Activated T-cell treated with anti-CD3 and anti-CD28 coated beads for 4 hours (primary cell): ENCODE measurements at places on chromosomes 7 and 10.

GRCh38 chr10:129832573-129833467 is 131.3 kb downstream of the EBF3 start:
- DNase-seq = no peak

DNA sequence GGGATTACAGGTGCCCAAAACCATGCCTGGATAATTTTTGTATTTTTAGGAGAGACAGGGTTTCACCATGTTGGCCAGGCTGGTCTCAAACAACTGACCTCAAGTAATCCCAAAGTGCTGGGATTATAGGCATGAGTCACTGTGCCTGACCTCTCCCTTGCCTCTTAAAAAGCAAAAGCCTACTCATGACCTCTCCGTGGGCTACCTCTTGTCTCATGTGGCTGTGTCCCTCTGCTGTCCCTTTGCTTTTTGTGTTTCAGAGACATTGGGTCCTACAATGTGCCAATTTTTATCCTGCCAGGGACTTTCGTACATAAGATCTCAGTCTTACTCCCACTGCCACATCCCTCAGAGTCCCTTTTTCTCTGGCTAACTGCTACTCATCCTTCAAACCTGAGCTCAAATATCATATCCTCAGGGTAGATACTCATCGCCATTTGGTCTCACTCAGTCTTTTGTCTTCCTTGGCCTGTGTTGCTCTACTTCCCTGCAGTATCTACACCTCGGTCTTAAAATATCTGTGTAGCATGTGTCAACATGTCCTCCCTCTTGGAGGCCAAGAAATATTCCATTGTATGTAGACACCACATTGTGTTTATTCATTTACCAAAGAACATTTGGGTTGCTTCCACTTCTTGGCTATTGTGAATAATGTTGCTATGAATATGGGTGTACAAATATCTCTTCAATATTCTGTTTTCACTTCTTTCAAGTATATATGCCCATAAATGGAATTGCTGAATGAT is 465.0 kb upstream of the KLF6 start:
- no peak for DNase-seq

GRCh38 chr7:22542254-22542653 is 42.3 kb upstream of the STEAP1B start:
- DNase-seq = no peak

DNA sequence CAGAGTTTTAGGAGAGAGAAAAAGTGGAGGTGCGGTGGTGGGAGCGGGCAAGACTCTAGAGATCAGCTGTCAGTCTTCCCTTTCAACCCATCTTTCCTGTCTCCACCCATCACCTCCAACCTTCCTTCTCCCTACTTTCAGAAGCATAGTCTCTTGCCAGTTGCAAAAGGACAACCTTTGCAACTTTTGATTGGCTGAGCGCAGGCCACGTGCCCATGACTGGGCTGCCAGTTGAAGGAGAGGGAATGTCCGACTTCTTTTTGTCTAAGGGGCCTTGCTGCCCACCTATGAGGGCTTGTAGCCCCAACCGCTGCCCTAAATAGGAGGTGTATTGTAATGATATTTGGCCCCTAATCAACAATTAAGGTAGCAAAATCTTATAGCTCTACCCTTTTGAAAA is 12.6 kb downstream of the CYP26A1 start:
- no peak for DNase-seq

DNA sequence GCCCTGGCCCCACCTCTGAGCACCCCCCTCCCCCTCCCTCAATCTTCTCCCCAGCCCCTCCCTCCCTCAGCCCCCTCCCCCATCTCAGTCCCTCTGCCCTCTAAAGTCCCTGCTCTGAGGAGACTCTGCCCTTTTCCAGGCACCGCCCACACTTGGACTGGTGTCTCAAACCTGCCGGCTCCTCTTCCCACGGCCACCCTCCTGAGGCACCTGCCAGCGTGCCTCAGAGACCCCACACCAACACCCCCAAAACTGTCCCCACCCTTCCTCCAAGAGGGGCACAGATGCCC is 34.6 kb upstream of the HSPB1 start:
- DNase-seq = no peak

DNA sequence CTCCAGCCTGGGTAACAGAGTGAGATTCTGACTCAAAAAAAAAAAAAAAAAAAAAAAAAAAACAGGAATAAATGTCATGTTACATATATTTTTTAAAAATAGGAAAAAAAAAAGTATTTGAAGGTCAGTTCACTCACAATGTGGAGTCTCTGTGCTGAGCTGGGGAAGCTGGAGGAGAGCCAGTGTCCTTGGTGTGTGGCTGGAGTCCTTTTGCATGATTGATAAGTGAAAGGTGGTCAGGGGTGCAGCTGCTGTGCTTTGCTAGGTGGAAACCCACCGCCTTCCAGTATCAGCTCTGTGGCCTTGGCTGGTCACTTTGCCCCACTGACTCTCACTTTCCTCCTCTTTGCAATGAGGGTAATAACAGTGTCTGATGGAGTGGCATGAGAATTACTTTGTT is 101.9 kb downstream of the VWC2 start:
- no peak for DNase-seq

DNA sequence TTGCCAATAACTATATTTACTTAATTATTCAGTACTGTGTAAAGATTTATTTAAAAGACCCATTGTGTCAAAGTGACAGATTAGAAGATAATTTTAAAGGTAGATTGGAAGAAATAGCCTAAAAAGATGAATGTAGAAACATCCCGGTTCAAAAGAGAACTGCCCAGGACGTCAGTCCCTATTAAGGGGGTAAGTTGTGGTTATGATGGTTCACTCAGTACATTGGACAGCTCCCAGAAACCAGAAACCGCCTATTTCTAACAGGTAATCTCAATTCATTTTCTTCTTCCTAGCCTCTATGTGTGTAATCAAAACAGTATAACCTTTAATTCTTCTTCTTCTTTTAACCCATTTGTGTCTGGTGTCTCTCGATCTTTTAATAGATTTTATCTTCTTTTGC is 1.5 kb upstream of the FERD3L start:
- no peak for DNase-seq

DNA sequence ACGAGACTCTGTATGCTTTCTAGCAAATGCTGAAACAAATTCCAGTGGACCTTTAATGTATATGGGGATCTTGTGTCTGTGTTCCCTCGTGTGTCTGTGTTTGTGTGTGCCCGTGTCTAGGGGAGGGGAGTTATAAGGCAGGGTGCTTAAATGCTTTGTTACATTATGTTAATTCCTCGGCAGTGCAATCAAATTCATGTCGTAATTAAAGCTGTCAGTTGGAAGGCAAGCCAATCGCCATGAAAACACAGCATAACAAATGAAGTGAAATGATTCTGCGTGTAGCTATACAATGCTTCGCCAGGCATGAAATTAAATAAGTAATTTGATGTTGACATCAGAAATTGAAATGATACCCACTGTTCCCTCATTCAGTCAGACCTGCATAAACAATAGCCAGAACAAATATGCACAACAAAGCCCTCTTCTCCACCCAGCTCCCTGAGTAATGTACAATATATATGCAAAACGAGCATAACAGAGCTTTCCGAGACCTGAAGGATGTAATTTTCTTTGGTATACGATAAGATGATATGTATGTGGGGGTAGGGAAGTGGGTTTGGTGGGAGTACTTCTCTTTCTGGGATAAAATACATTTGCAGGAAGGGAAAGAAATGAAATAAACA is 534.1 kb downstream of the AUTS2 start:
- no peak for DNase-seq

- DNase-seq = no peak
Measured at GRCh38 chr10:67257018-67257417, 331.2 kb downstream of the LRRTM3 start.

DNA sequence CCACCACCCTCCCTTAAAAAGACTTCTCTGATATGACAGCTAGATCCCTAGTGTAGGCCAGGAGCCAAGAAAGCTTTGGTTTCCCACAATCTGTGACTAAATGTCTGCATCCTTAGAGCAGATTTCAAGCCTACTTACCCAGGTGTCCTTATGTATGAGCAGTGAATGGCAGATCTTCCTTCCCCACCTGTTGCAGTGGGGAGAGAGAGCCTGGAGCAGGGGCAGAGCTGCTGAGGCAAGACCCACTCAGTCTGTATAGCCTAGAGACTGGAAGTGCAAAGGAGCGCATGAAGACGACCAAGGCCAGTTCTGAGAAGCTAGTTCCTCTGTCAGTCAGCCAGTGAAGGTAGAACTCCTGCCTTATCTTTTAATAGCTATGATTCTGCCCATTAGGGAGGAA is 180.1 kb downstream of the GRM3 start:
- DNase-seq = no peak

DNA sequence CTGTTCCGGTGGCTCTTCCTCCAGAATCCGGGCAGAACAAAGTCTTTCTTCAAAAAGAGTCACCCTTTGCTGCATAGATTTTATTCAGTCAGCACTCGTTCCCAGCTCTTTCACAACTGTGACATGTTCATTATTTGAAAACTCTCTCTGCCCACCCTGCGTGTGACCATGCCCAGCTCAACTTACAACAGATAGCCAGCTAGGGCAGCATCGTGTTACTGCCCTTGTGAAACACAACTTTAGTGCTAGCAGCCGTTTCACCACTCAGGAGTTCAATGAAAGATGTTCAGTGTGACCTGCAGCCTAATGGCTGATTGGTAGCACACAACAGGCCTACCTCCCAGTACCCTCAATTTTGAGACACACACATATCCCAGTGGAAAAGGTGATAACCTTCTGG is 57.9 kb downstream of the ZNF438 start:
- DNase-seq = no peak

DNA sequence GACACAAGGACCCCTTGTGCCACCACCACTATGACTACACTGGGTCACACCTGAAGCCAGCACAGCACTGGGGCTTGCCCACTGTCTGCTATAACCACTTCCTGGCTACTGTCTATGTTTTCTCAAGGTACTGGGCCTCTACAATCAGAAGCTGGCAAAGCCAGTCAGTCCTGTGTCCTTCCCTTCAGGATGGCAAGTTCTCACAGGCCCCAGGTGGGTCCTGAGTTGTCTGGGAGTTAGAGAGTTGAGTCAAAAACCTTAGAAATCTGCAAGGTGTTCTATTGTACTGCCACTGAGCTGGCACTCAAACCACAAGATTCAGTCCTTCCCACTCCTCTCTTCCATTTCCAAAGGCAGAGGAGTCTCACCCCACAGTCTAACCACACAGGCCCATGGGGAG is 705.5 kb downstream of the IPMK start:
- no peak for DNase-seq

GRCh38 chr10:86964061-86964846 is 4.0 kb upstream of the ADIRF start:
- no peak for DNase-seq

- DNase-seq = no peak
Measured at GRCh38 chr10:118669020-118669791, 73.8 kb upstream of the PRLHR start.

- no peak for DNase-seq
Measured at GRCh38 chr10:5904227-5904626, 14.2 kb downstream of the FBH1 start.

DNA sequence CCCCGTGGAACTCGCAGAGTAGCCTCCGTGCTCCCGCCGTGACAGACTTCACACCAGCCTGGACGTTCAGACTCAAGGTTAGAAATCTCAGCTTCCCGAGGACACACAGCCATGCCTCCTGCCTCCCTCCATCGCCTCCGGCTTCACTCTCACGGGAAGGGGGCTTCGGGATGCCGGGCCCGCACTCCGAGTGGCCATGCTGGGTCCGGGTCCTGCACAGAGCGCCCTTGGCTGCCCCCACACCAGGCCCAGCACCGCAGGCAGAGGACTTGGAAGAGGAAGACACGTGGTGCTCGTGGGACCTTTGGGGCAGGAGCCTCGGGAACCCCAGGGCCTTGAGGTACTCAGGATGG is 89.8 kb downstream of the PDGFA start:
- no peak for DNase-seq

DNA sequence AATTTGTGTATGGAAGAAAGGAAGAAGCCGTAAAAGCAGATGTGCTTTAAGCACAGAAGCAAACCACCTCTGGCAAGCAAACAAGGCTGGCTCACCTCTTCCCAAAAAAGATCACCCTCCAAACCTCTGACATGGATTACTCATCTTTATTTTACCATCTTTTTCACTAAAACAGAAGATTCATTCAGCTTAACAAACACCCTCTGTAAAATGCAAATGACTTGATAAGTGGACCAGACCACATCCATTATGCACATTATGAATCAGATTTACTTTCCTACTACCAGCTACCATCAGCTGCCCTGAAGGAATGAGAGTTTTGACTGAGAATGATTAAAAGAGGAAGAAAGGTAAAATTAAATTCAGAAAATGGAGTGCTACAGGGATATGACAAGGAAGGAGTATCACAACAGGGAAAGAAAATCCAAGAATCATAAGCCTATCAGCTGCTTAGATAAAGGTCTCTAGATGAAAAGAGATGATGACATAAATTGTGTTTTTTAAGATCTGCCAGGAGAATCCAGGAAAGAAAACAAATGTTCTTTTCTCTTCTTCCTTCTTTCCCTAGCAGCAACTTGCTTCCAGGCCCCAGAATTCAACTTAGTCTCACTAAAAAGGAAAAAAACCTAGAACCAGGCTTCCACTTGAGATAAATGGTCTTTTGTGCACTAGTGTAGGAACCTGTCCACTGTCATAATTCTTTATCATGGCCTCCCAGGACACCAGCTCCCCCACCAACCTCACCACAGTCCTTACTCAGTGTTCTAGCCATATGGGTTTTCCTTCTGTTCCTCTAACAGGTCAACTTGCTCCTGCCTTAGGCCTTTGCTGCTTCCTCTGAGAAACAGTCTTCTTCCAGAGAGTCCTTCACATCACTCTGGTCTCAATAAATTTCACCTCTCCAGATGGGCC is 47.4 kb downstream of the JAZF1 start:
- DNase-seq = no peak

GRCh38 chr7:87473986-87474385 is 1.5 kb downstream of the ABCB4 start:
- DNase-seq = no peak

GRCh38 chr7:45072131-45073030 is 16.4 kb downstream of the NACAD start:
- no peak for DNase-seq

DNA sequence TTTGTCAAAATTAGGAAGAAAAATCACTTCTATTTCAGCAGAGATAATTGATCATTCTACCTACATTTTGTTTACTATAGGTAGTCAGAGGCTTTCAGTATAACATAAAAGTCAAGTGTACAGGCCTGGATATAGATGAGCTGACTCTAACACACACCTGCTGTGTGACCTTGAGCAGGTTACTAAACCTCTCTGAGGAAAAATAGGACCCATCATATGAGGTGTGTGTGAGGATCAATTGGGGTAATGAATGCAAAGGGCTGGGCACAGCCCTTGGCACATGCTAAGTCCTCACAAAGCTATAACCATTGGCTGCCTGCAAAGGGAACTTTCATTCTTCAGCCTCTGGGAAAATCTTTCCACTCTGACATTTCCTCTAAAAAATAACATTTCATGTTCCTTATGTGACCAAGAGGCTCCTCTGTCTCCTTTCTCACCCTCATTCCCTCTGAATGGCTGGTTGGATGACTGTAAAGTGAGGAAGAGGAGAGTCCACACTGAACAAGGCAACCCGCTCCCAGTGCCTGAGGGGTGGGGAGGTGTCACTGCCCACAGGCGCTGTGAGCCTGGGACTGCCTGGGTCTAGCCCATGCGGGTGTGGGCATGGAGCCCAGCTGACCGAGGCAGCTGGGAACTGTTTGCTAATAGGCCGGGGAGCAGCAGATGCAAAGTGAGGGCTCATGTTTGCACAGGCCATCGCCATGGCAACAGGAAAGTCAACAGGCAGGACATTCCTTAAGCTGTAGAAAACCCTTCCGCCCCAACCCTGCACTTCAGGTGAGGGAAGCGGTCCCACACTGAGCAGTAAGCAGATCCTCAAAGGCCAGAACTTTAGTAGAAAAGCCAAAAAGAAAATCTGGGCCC is 36.8 kb downstream of the MYOF start:
- no peak for DNase-seq

GRCh38 chr10:124225467-124226270 is 132.3 kb upstream of the CHST15 start:
- no peak for DNase-seq

GRCh38 chr7:52079726-52080125 is 763.1 kb upstream of the COBL start:
- DNase-seq = no peak
